CD14-positive monocyte (primary cell): ENCODE measurements at places on chromosomes 13 and 19.

GRCh38 chr13:39326469-39327171 is 276.4 kb downstream of the LHFPL6 start:
- no peak for DNase-seq

DNA sequence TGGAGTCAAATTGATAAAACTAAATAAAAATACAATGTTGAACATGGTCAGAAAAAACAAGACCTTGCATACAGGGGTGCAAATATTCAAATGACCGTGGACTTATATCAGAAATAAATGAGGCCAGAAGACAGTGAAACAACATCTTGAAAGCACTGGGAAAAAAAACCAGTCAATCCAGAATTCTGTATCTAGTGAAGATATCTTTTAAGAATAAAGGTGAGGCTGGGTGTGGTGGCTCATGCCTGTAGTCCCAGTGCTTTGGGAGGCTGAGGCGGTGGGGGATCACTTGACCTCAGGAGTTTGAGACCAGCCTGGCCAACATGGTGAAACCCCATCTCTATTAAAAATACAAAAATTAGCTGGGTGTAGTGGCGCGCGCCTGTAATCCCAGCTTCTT is 15.2 kb upstream of the CEBPA start:
- DNase-seq = no peak

DNA sequence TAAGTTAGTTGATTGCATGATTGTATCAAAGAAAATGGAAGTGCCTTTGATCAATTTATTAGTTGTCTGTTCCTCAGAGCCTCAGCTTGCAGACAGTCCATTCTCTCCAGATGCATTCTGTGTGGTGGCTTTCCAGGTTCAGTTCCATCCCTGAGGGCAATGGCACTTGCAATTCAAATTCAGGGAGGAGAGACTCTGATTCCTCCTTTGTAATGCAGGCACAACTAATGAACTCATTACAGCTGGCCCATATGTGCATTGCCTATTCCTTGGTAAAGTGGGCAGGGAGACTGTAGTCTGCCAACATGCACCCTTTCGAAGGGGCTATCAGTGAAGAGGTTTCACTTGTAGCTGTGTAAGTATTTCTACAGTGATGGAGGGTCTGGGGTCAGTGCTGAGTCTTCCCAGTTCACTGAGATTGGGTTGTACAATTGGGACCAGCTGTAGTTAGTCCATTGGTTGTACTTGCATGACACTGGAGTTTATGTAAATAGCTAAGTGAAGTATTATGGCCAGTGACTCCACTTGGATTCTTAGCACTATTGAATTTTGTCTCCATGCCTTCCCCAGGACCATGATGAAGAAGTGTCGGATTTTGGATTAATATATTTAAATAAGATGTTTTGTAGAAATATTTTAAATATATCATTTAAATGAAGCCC is 401.7 kb downstream of the GPC6 start:
- DNase-seq = no peak

GRCh38 chr13:67232384-67232783 is 2.2 kb upstream of the PCDH9 start:
- no peak for DNase-seq

- DNase-seq = no peak
These were observed 55.6 kb upstream of the ALOX5AP start for GRCh38 chr13:30679483-30680330.

DNA sequence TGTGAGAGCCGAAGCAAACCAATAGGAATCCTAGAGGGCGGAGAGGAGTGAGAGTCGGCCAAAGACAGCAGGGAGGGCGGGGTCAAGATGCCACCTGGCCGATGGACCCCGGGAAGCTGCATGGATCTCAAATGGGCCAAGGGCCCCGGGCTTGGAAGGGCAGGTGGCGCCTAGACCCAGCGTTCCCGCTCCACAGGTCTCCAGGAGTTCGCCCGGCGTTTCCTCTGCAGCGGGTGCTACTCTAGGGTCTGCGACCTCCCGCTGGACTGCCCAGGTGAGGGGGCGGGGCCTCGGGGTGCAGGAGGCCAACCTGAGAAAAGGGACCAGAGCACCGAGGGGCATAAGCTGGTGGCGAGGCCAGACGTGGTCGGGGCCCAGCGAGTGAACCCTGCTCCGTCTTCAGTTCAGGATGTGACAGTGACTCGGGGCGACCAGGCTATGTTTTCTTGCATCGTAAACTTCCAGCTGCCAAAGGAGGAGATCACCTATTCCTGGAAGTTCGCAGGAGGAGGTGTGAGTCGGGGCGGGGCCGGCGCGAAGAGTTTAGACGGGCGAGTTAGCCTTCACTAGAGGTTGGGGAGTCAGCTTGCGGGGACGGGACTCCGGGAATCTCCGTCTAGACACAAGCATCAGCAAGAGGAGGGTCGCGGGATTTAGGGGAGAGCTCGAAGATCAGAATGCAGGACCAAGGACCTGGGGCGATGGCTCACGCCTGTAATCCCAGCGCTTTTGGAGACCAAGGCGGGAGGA is 9.9 kb downstream of the SPACA6 start:
- DNase-seq = no peak

GRCh38 chr13:42968906-42969305 is 23.1 kb downstream of the EPSTI1 start:
- DNase-seq = no peak
